ENCODE measurements at places on chromosomes 4 and X. TPM values are rescaled to one million over a fixed set of nuclear protein-coding genes. Genes with fewer than 3 reads are reported as not detected.

- no peak for DNase-seq
These were observed 62.1 kb upstream of the GRPR start for GRCh38 chrX:16061296-16061695.

Gene CFAP99
- total RNA-seq = 0.17 TPM

- DNase-seq = no peak
These were observed 2.9 kb upstream of the OTUD5 start for GRCh38 chrX:48960291-48960690.

Gene TEX13D
- not detected for total RNA-seq

DNA sequence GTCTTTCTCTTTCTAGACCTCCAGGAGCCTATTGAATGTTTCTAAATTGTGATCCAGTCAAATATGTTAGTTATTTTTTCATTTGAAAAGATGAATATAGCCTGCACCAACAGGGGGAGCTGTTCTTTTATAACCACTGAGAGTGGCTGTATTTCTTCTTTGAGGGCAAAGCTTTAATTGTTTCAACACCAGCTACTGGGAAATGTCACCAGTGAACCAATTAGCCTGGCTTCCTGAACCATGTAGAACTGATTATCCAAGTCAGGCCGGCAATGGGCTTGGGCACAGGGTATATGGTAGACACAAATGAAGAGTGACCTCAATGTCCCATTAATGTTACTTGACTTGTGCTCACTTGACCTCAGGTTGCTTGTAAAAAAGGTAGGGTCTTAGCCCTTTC is 4.8 kb upstream of the DAPP1 start:
- peak; percentile 69 for DNase-seq

Gene PABPC1L2A
- total RNA-seq = not detected

DNA sequence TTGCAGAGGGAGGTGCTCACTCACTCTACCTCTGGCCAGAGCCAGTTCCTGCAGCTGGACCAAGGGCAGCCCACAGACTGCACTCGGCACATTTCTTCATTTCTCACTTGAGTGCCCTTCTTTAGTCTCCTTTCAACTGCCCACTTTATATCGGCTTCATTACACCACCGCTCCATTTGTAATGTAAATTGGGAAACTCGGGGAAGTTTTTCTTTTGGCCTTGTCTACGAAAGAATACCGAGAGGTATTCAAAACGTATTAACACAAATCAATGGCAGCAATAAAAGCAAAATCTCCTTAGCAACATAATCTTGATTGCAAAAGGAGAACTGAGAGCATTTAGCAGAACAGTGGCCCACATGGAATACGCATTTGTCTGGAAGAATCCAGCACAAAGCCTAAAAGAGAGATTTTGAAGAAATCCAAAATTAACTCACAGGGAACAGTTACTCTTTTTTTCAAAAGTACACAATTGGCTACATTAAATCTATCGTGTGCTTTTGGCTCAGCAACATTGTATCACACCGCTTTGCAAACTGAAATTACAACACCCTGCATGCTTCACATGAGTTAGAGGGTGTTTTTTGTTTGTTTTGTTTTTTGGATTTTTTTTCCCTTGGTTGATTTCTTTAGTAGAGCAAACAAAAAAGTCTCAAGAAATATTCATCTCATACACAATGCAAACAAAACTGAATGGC is 62.6 kb downstream of the CHIC2 start:
- DNase-seq = no peak

DNA sequence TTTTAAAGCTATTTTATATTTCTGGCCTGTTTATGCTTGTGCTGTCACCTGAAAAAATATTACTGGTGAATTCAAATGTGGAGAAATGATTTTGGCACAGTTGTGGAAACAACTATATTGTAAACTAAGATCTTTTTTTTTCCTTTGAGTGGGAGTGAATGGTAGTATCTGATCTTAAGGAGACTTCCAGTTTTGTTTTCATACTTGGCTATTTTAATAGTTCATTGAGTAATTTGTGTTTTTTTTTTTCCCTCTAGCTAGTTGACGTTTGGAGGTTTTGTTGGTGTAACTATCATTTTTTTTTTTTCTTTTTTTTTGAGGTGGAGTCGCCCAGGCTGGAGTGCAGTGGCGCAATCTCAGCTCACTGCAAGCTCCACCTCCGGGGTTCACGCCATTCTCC is 10.5 kb downstream of the STAG2 start:
- no peak for DNase-seq

DNA sequence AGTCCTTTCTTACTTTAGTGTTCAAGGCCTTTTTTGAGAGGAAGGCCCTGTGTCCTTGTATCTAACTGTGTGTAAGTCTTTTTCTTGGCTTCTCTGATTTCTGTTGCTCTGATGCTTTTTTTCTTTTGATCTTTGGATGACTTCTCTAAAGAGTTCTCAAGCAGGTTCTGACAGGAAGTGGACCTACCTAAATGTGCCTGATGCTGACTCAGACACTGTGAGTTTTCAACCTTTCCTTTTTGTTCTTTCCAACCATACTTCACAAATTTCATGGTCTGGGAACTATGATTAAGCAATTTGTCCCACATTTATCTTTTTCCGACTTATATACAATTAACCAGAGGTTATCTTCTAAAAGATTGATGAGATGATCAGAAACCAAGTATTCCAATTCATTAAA is 96.5 kb downstream of the SYTL5 start:
- DNase-seq = no peak

GRCh38 chrX:1618689-1619088 is 3.8 kb downstream of the ASMT start:
- no peak for DNase-seq

DNA sequence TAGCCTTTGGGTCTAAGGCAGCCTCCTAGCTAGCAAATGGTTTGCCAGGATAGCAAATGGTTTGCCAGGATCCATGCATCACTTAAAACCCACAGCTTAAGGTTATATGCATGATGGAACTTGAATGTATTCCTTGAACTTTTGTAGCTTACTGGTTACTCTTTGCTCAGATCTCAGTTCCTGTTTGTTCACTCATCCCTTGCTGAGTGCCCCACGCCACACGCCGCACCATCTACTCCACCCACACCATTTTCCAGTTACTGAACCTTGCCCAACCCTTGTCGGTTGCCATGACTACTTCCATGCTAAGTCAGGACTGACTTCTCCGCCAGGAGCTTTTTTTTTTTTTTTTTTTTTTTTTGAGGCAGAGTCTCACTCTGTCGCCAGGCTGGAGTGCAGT is 29.5 kb upstream of the XIAP start:
- no peak for DNase-seq

DNA sequence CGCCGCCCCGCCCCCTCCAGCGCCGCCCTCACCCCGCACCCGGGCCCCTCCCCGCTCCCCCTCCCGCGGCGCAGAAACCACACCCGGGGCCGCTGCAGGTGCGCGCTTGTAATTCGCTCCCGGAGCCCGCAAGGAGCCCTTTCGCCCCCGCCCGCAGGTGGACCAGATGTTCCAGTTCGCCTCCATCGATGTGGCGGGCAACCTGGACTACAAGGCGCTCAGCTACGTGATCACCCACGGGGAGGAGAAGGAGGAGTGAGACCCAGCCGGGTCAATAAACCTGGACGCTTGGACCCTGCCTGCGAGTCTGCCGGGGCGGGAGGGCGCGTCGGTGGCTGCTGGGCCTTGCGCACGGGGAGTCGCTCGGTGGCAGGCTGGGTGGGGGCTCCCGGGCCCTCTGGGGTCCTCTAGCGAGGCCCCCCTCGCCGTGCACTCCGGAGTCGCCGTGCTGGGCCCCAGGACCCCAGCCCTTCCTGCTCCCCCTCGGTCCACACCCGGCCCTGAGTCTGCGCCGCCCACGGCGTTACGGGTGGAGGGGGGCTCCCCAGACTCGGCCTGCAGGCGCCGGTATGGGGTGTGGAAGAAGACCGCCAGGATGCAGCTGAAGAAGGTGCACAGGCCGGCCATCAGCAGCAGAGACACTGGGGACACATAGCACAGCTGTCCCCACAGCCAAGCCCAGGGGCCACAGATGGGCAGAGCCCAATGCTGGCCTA is 7.1 kb downstream of the SLC49A3 start:
- DNase-seq = no peak

Gene TXK
- total RNA-seq = 67.0 TPM

- no peak for DNase-seq
These were observed 22.9 kb downstream of the SHROOM3 start for GRCh38 chr4:76457885-76458284.

GRCh38 chrX:13340182-13340791 is 20.4 kb upstream of the ATXN3L start:
- no peak for DNase-seq

Gene SSX2
- not detected for total RNA-seq

DNA sequence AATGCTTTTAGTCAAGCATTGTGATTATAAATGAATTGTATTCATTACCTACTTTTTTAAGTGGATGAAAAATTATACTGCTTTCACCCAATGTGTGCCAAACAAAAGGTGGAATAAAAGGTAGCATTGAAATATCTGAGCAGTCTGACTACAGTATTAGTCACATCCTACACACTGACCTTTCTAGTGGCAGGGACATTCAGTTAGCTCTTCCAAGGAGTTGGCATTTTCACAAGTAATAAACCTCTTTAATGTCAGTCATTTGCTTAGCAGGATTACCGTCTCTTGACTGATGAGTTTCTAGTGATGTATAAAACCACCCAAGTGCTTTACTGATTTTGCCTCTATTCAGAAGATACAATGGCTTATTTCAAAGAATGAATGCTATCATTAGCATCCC is 687.9 kb downstream of the ARAP2 start:
- DNase-seq = no peak

DNA sequence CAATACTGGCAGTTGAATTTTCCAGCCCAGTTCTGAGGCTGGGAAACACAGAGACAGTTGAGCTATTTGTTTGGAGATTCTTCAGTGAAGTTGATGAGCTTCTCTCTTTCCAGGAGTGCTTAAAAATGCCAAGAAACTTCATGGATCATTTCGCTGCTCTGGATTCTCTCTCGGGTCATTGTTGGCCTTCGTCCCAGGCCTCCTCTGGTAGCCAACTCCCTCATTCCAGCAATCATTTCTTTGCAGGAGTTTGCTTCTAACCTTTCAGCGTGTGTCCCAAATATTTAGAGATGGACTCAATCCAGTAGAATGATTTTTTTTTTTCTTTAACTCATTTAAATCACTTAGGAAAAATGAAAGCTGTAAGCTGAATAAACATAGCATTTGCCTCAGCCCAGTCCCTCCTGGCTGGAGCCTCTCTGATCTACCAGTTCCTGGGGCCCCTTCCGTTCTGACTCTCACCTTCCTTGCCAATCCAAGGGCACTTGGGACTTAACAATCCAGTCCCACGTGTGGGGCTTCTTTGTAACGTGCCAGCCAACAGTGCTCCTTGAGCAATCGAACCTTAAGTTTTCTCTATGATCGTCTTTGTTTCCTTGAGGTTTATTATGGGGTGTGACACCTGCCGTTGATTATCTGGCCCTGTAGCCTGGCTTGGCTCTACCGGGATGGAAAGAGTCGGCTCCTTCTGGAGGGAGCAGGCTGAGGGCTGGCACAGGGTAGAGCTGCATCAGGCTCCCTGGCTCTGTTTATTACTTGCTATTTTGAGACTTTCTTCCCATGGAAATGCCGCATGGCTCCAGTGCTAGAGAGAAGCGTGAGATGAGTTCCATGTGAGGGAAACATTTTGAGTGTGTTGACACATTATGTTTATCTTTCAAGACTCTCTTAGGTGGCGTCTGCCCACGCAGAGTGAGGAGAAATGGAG is 80.4 kb upstream of the GPC4 start:
- no peak for DNase-seq

- DNase-seq = no peak
These were observed 208.9 kb downstream of the GBA3 start for GRCh38 chr4:22901631-22902030.

DNA sequence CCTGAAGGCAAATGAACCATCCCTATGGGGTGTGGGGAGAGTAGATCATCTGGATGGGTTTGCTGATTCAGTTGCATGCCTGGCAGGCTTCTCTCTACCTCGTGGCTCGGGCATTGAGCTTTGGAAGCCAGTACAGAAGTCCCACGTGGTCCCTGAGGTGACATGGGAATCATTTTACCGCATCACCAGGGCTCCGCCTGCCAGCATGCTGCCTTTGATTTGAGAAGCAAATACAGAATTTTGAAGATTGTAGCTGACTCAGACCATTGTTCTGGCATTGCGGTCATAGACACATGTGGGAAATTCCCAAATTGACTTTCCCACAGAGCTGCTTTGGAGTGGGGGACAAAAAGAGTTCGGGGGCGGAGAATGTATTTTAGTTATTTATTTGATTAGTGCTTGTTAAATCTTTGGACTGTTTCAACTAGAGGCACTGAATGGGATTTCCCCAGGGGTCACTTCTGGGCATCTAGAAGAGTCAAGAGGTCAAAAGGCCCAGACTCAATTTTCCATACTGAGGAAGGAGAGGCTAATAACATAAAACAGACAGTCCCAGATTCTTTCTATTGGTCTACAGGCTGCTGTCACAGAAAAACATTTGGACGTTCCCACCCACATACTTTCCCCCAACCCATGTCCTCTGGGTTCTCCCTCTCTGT is 79.3 kb downstream of the NHSL2 start:
- DNase-seq = no peak

DNA sequence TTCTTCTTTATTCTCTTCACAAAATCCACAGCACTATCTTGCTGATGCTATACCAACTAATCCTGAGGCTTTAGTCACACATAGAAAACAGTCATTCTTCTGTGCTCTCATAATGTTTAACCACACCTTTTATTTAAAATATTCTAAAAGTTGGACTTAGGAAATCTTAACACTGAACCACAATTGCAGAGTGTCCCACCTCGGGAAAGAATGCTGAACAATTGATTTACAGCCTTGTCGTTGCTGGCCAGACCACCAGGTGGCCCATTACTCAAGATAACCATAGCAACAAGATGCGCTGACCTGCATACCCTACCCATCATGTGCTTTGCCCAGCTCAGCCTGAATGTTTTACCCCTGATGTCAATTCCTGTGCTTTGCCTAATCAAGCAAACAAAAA is 100.8 kb downstream of the ARSJ start:
- DNase-seq = no peak

Gene DRD5
- total RNA-seq = not detected

DNA sequence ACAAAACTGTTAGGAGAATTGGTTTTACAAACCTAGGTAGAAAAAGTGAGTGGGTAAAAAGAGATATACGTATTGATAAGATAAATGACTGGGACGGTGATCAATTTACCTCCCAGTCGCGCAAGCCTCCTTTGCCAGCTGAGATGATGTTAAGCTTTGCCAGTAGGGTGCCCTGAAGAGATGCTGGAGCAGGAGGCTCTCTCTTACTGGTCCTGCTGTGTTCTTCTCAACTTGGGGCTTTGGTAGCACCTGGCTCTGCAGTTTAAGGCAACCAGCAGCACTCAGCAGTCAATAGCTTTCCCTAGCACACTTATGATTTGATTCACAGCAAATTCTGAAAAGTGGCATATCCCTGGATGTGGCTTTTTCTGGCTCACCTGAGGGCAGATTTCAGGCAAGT is 1461.7 kb downstream of the ADGRL3 start:
- no peak for DNase-seq

GRCh38 chrX:76279007-76279406 is 106.1 kb downstream of the PBDC1 start:
- no peak for DNase-seq

Gene FGG
- total RNA-seq = not detected

DNA sequence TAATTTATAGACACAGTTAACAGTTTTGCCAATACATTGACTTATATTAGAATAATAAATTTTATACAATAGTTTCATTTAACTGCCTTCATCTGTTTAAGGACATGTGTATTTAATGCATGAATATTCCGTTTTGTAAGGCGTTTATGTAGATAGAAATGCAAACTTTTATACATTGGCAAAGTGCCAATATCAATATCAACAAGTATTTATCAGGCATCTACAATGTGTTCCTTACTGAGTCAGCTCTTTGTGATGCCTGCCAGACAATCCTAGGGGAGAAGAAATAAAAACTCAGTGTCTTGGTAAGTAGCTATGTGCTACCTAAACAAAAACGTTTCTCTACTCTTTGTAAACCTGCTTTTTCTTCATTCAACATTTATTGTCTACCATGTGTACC is 1142.2 kb downstream of the C4orf33 start:
- no peak for DNase-seq

Gene L1CAM
- 1.2 TPM for total RNA-seq
